Thyroid gland (tissue), 4 donors: ENCODE measurements at places on chromosomes 13 and 19. TPM values are rescaled to one million over a fixed set of nuclear protein-coding genes. Genes with fewer than 3 reads are reported as not detected.
A peak's percentile ranks its signal among the peaks of the same experiment; 100 is the strongest.

DNA sequence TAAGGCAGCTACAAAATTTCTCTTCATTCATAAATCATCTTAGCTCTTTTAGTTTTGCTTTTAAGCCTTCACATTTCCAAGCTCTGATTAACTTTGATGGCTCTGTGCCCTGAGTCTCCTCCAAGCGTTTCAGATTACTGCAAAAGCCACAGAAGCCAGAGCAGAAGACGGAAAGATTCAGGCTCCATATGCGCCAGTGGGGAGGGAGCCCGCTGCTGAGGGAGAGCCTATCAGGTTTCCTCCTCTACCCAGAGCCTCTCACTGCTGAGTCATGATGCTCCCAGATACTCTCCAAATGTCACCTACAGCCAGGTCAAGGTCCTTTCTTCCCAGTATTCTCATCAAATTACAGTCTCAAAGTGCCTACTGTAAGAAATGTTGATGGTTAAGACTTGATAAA lies 193.6 kb downstream of the RAP2A start:
- DNase-seq = peak; percentile 76

Gene ZNF835
- 9.7 TPM for total RNA-seq

Gene CDC42EP5
- 18.7 TPM for total RNA-seq

GRCh38 chr13:112869202-112870050 lies 99.6 kb upstream of the MCF2L start:
- DNase-seq = no peak

DNA sequence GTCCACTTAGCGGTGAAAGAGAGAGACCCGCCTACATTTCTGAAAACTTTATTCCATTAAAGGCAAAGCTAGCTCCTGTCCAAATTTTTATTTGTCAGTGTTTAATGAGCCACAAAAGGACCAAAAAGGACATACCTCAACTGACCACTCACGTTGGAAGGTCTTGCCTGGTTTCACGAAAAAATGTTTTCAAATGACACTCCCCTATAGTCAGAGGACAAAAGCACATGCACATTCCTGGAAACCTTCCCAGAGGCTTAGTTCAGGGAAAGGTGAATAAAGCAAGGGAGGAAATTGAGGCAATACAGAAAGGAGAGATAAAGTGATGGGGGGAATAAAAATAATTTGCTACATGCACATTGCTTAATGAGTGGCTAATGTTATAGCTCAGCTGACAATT lies 55.6 kb downstream of the DOCK9 start:
- no peak for DNase-seq
